Mesenteric fat pad (tissue), 1 donor: ENCODE measurements at places on chromosomes 2 and 18. TPM values are rescaled to one million over a fixed set of nuclear protein-coding genes. Genes with fewer than 3 reads are reported as not detected.

GRCh38 chr18:37391698-37392548, 173.7 kb downstream of the CELF4 start:
- no peak for DNase-seq

GRCh38 chr2:36002941-36003340, 352.6 kb upstream of the CRIM1 start:
- no peak for DNase-seq

DNA sequence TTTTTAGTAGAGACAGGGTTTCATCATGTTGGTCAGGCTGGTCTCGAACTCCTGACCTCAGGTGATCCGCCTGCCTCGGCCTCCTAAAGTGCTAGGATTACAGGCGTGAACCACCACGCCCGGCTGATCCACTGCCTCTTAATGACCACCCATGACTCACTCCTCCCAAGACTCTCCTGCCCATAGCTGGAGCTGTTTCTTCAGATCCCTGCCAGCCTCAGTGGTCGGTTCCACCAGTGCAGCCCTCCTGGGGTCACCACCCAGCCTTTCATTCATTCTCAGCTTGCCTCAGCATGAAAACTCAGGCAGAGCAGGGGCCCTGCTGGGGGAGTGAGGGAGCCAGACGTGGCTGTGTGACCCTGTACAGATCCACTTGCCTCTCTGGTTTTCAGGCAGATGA, 12.5 kb downstream of the KCNIP3 start:
- DNase-seq = no peak

- DNase-seq = no peak
Observed at GRCh38 chr2:3962719-3963118, 259.3 kb downstream of the DCDC2C start.

DNA sequence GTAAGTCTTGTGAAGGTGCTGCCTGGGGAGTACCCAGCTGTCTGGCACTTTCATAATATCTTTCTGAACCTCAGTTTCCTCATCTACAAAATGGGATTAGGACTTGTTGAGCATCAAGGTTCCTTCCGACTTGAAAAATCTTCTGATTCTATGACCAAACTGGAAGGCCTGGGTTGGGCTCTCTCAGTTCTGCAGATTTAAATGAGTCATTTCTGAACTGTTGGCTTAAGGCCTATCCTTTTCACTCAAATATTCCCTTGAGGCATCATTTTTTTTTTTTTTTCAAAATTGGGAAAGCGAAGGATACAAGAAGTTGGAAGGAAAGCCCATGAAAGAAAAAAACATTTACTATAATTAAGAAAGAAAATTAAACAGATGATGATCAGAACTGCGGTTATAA, 40.8 kb upstream of the CYP1B1 start:
- DNase-seq = no peak

DNA sequence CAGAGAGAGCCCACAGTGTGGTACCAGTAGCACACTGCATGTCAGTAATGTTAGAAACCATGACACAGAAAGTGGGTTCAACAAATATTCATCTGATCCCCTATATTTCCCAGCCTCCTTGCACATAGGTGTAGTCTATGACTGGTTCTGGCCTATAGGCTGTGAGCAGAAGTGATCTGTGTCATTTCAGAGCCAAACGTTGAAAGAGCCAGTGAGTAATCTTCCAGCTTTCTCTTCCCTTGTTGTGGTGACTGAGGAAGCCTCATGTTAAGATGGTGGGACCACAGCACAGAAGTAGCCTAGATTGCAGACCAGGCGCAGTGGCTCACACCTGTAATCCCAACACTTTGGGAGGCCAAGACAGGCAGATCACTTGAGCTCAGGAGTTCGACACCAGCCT, 4.1 kb downstream of the TMEM237 start:
- no peak for DNase-seq

DNA sequence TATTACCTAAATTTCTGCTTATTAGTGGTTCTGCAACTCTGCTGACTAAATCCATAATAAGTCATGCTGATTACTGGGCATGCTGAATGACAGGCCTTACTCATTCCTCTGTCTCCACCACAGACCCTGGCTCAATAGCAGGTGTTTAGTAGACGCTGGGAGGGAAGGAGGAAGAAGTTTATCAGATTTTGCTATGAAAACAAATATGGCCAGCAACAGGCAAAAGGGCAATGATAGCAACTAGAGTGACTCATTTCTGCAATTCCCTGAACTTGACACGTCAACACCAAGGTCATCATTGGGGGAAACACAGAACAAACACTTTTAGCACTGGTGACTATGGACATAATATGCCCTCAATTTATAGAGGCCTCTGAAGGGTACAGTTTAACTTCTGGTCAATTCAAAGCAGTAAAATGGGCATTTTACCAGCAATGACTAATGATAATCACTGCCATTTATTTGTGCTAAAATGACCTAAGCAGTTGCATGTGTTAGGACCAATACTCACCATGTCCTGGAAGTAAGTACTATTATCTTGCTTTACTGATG, 35.2 kb downstream of the TMEM163 start:
- no peak for DNase-seq

GRCh38 chr2:6968319-6969100, 51.3 kb downstream of the RNF144A start:
- no peak for DNase-seq

- no peak for DNase-seq
Observed at GRCh38 chr2:145408980-145409379, 889.1 kb upstream of the ZEB2 start.

GRCh38 chr18:54255141-54255540, 14.2 kb upstream of the POLI start:
- DNase-seq = no peak

GRCh38 chr2:107407017-107407416, 419.7 kb upstream of the RGPD4 start:
- DNase-seq = no peak

GRCh38 chr18:35005963-35006577, 35.1 kb upstream of the MAPRE2 start:
- DNase-seq = no peak

- DNase-seq = no peak
Observed at GRCh38 chr2:31284107-31284506, 50.2 kb downstream of the EHD3 start.

DNA sequence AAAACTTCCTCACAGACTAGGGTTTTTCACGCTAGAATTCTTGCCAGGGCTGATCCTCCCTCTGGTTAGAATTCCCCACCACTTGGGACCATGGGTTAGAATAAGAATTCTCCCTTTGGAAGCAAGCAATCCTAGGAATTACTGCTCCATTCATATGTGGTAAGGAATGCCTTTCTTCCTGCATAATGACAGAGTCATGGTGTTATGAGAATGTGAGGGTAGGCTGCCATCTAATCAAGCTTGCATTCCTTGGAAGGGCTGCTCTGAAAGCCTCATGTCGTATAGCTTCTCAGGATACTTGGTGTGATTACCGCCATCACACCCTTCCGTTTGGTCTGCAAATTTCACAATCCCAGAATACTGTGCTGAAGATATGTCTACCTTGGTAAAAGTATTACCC, 1282.4 kb upstream of the PIK3C3 start:
- no peak for DNase-seq

DNA sequence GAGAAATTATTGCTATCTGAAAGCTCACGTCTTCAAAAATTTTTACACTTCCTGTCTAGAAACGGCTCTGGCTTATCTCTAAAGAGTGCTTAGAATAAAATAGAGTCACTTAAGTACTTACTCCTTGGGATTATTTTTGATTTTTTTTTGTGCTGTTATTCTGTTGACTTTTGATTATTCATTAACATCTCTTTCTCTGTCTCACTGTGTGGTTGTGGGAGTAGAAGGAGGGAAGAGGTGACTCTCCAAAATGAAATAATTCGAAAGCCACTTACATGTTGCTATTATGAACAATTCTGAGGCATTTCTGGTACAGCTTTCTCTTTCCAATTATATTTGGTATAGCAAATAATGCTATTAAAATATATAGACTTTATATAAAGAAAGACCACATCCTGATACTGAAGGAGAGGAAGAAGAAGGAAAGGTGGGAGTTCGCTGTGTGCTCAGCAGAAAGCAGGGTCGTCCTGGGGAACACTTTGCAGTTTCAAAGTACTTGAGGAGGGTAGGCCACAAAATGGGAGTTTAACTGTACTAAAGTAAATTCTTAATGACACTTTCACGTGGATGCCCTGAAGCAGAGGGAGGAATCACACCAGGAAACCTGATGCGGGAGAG, 9.6 kb upstream of the MMADHC start:
- no peak for DNase-seq

- peak; percentile 9 for DNase-seq
Observed at GRCh38 chr2:2899826-2900225, 477.8 kb downstream of the EIPR1 start.

GRCh38 chr2:163370169-163370886, 365.5 kb downstream of the FIGN start:
- no peak for DNase-seq

GRCh38 chr18:10475654-10476291, 21.3 kb downstream of the APCDD1 start:
- DNase-seq = no peak

- DNase-seq = no peak
Observed at GRCh38 chr2:214808981-214809750, at the start of gene BARD1. Gene BARD1, minus strand, starts transcription at chr2:214809683. Its CDS starts 114 bp downstream, at chr2:214809569.

GRCh38 chr2:30134582-30134981, 12.2 kb upstream of the YPEL5 start:
- no peak for DNase-seq

- no peak for DNase-seq
Observed at GRCh38 chr2:186868344-186868743, 19.4 kb upstream of the ZSWIM2 start.

- DNase-seq = no peak
Observed at GRCh38 chr2:11953258-11953657, 206.8 kb downstream of the LPIN1 start.

- DNase-seq = peak; percentile 43
Observed at GRCh38 chr18:46555724-46556123, 101.3 kb downstream of the LOXHD1 start.

- no peak for DNase-seq
Observed at GRCh38 chr18:12843420-12844350, 40.4 kb downstream of the PTPN2 start.

DNA sequence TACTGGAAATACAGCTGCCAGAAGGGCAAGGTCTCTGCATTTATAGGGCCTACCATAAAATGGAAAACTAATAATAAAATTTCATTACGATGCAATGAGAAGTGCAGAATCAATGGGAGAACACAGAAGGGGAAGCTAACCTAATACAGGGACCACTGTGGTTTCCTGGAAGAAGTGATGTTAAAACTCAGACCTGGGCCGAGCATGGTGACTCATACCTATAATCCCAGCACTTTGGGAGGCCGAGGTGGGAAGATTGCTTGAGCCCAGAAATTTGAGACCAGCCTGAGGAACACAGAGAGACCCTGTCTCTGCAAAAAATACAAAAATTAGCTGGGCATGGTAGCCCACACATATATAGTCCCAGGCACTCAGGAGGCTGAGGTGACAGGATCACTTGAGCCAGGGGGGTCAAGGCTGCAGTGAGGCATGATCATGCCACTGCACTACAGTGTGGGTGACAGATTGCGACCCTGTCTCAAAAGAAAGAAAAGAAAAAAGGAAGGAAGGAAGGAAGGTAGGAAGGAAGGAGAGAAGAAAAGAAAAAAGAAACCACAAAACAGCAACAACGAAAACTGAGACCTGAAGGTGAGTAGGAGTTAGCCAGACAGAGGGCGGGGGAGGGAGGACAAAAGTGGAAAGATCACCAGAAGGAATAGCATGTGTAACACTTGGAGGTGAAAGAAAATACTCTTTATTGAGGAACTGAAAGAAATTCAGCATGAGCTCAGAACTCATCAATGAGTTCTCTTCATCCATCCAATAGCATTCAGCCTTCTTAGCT, 58.3 kb upstream of the DTNA start:
- DNase-seq = no peak

GRCh38 chr18:64253222-64253621, 104.3 kb upstream of the LINC00305 start:
- DNase-seq = no peak

DNA sequence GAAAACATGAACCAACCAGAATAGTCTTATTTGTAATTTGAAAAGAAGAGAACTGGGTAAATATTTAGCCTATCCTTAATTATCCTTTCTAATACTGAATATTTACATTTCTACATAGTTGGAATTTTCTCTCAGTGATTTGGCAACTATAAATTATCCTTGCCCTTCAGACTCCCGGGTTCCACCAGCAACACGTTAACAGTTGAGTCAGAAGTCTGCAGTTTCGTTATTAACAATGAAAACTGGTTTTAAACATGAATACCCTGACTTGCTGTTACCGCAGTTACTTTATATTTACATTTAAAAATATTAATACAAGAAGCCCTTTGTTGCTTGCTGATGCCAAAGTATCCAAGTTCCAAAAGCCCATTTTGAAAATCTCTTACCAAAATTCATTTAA, 673.0 kb downstream of the ARHGAP15 start:
- DNase-seq = no peak

DNA sequence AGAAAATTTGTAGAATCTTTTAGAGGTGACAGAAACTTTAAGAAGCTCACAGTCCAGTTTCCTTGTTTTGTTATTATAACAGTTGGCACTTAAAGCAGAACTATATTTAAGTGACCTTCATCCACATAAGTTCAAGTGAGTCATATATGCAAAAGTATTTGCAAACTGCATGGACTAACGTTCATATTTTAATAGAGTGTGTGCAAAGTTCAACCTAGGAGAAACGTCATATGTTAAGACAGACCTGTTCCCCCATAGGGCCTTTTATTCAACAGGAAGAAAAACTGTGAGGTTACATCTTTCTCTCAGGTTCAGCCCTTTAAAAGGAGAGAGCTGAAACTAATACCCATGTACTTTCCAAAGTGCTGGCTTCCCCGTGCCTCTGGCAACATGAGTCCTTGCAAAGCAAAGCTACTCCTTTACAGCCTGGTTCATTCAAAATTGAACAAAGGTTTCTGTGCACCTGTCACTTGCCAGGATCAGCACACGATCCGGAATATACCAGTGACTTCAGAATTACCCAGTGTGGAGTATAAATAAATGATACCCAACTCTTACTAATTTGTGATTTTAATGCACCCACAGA, 280.0 kb upstream of the RAB12 start:
- DNase-seq = no peak

GRCh38 chr2:238159071-238159539, 335 bp downstream of the ERFE start:
- no peak for DNase-seq

DNA sequence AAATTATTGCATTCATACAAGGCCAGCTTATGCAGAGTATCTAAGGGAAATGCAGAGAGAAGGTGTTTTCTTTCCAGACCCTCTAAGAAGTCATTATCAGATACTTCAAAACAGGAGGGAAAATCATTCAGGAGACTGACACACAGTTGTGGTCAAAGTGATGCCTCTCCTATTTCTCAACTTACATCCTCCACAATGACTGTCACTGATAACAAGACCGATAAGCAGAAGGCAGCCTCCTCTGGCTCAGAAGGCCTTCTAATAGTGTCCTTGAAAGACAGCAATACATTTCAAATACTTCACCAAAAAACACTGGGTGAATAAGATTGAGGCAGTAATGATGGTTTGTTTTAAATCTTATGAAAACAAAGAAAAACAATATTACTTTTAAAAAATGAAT, 199.7 kb downstream of the PIEZO2 start:
- DNase-seq = no peak

The CYP26B1 gene
- total RNA-seq = 41.9 TPM

The MC4R gene
- total RNA-seq = not detected

The B3GNT7 gene
- total RNA-seq = 3.9 TPM

The ACOXL gene
- not detected for total RNA-seq

The PKP4 gene
- 42.4 TPM for total RNA-seq

The CCDC93 gene
- total RNA-seq = 40.1 TPM

The RAD51AP2 gene
- not detected for total RNA-seq

The MROH2A gene
- not detected for total RNA-seq

The TXNL1 gene
- 55.2 TPM for total RNA-seq

The ALPP gene
- not detected for total RNA-seq

The SCN7A gene
- total RNA-seq = 0.42 TPM

The LYPD6B gene
- total RNA-seq = not detected

The MRO gene
- 2.9 TPM for total RNA-seq

The BOLA3 gene
- 42.2 TPM for total RNA-seq

The SLC30A3 gene
- total RNA-seq = not detected

The FAM228A gene
- total RNA-seq = 3.2 TPM
